Suppressor macrophage treated with lipopolysaccharide for 4 hours (primary cell): ENCODE measurements at places on chromosomes 3 and 15.

DNA sequence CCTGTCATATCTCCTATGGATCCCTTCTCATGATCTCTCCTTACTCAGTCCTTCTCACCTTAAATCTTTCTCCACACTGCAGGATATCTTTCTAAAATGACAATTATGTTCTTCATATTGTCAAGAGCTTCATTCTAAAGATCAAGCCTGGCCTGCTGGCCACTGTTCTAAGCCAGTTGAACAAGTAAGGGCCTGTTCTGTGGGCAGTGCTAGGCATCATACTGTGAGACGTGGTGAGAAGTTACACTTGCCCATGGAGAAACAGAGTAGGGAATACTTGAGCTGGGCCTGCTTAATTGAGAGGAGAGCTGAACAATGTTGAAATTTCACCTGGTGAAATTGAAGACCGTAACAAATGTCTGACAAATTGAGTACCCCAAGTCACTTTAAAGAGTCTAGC is 184.1 kb upstream of the RASGRP1 start:
- no peak for DNase-seq

DNA sequence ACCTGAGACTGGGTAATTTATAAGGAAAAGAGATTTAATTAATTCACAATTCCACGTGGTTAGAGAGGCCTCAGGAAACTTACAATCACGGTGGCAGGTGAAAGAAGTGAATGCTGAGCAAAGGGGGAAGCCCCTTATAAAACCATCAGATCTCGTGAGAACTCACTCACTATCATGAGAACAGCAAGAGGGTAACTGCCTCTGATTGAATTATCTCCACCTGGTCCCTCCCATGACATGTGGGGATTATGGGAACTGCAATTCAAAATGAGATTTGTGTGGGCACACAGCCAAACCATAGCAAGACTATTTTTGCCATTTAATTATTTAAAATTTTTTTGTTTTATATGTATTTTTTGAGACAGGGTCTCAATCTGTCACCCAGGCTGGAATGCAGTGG is 27.0 kb upstream of the KCTD6 start:
- DNase-seq = no peak

- DNase-seq = peak; percentile 23
These were observed 16.6 kb downstream of the HAPLN3 start for GRCh38 chr15:88878720-88879184.

DNA sequence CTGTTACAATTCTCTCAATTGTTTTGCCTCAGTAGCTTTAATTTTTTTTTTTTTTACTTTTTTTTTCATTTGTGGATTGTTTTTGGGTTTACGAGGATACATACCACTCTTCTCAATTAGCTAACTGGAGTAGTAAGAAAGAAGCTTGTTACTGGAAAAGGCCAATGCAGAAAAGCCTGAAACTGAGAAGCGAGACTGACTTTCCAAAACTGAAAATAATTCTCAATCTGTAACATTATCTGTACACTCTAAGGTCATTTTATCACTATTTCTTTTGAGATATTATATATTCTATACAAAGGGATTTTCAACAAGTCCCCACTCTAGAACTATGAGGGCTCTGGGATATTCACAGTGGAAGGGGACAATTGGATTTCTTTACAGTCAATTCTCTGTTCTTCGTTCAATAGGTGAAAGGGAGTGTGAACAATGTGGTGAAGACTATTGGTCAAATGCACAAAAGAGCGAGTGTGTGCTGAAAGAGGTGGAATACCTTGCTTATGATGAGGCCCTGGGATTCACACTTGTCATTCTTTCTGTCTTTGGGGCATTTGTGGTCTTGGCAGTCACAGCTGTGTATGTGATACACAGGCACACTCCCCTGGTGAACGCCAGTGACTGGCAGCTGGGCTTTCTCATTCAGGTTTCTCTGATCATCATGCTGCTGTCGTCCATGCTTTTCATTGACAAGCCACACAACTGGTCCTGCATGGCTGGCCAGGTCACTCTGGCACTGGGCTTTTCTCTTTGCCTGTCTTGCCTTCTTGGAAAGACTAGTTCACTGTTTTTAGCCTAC is 83.9 kb upstream of the KCNAB1 start:
- no peak for DNase-seq

- no peak for DNase-seq
These were observed 236.7 kb downstream of the ADAMTS17 start for GRCh38 chr15:100105101-100105500.

DNA sequence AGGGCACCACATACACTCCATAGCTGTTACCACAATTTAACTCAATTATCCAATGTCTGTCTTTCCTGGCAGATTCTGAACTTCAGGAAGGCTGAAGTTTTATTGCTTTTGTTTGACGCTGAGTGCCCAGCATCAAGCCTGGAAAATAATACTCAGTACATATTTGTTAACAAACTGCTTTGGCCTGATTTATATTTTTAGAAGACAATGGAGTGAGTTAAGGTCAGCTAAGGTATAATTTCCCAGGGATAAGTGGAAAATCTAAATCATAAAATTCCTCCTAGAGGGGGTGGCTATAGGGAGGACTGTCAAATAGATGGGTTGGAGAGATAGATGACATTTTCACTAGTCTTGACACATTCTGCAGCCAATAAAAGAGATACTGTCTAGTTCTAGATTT is 659.4 kb upstream of the ADAMTS9 start:
- no peak for DNase-seq
